MG63 (cell line): ENCODE measurements at places on chromosomes 7 and 10.

DNA sequence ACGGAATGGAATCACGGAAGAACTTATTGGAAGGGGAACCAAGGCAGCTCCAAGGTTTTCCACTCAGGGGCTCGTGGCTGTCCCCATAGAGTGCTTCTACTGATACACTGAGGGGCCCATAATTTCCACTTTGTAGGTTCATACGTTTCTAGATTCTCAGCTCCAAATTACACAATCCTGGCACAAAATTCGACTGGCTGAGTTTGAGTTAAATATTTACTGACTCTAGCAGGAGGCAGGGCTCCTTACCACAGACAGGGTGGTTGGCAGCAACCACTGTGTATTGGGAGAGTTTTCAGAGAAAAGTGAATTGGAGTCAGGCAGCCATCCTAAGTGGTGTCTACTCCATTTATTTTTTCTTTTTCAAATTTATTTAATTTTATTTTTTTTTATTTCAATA, 55.4 kb upstream of the SEC61G start:
- peak; percentile 40 for DNase-seq

GRCh38 chr10:48526011-48526821, 78.7 kb downstream of the ARHGAP22 start:
- peak; percentile 68 for DNase-seq

DNA sequence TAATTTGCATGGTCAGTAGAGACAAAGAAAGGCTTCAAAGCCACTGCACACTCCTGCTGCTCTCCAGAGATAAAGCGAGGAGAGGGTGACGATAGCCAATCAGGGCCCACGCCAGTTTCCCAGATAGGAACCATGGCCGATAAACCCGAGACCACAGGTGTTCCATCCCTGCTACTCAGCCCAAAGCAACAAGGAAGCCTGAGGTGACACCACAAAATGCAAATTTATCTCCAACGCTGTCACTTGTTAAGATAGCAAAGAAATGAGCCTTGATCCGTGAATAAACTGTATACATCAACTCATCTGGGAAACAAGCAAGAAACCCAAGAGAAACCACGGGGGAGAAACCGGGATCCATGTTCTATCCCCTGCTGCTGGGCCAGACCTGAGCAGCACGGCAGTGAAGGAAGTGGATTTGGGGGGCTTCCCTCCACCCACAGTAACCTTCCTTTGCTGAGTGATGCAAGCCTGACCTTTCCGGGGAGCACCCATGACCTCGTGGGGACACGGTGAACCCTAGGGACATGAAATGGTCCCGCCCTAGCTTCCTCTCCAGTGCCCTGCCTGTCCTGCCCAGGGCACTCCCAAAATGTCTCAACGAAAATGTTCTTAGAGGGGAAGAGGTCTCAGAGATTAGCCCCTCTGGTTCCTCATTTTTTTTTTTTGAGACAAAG, 164.6 kb downstream of the PTPRN2 start:
- DNase-seq, result no peak

DNA sequence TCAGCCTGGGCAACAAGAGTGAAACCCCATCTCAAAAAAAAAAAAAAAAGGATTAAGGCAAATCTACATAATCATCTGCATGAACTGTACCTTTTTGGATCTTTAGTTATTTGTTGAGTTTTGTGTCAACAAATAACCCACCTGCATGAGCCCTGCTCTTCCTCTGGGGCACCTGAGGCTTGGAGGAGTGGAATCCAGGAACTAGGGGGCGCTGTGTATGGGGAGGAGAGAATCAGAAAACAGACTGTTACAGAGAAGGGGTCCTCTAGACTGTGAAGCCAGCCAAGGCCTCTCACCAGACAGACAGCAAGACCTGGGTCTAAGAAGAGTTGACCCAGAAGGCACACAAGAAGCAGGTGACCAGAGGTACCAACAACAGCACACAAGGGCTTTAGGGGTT, 682.8 kb upstream of the NRP1 start:
- DNase-seq, result no peak

GRCh38 chr7:102009628-102010027, 192.2 kb downstream of the CUX1 start:
- no peak for DNase-seq

GRCh38 chr10:14403881-14404623, 73.3 kb upstream of the FRMD4A start:
- no peak for DNase-seq

GRCh38 chr7:89728481-89728880, 425.8 kb upstream of the STEAP1 start:
- no peak for DNase-seq

GRCh38 chr7:37508118-37508517, 59.5 kb upstream of the ELMO1 start:
- no peak for DNase-seq

DNA sequence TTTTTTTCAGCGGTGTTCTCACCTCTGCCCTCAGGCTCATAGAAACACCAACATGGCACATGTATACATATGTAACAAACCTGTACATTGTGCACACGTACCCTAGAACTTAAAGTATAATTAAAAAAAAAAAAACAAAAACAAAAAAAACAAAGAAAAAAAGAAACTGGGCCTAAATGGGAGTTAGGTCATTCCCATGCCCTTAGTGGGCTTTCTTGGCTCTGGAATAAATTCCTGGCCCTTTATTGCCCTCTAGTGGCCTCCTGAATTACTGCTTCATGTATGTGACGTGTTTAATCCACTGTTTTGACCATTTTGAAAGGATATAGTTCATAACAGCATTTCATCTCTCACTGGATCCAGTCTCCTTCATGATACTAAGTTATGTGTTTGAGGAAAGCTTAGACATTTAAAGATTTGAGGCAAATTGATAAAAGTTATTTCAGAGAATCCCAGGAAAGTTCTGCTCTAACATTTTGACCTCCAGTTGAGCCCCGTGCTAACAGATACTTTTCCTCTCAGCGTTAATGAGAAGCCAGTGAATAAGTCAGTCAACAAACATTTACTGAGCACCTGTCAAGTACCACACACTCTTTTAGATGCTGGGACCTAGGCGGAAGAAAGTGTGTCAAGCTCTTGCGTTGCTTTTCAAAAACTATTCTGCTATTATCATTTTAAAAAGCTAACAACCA, 54.7 kb upstream of the SYPL1 start:
- no peak for DNase-seq

DNA sequence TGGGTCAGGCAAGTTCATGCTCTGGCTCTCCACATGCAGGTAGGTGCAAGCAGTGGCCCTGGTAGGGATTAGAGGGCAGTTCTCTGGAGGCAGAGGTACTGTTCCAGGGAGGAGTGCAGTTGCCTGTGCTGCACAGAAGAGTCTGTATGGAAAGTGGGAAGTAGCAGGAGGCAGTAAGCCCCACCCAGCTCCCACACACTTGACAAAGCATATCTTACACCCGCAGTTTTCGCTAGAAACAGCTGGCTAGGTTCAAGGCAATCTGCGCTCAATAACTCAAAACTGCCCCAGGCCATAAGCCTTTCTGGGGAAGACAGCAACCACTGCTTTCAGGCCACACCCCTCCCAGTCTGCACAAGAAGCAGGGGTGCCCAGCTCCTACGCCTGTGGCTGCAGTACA, 33.1 kb upstream of the ARMC3 start:
- no peak for DNase-seq

- peak; percentile 64 for DNase-seq
Observed at GRCh38 chr7:23298141-23298881, 828 bp upstream of the MALSU1 start.

- no peak for DNase-seq
Observed at GRCh38 chr10:122505011-122505410, 43.7 kb downstream of the HTRA1 start.

- DNase-seq, result peak; percentile 71
Observed at GRCh38 chr10:102117391-102118159, 2.6 kb downstream of the LDB1 start.

DNA sequence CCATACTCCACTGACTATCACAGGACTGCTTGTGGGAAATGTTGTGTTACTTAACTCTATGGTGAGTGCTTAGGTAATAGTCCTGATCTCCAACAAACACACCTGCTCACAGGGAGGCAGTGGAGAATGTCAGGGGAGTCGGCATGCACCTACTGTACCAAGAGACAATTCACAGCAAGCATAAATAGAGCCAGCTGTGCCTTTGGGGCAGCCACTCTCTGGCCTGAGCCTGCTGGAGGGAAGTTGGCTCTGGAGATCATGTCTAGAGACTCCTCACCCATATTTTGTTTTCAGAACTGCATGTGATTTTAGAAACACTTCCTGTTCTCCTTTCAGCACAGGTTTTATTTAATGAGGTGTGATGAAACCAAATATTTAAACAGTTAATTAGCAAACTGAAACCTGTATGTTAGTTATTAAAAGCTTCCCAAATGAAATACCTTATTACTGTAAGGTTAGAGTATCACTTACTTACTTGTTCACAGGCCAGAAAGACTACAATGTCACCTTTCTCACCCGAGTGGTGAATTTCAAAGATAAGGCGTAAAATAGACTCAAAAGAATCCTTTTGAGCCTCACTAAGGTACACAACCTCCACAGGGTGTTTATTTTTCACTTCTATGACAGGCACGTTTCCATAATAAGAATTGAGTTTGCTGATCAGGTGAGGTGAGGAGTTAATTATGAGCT, 21.8 kb downstream of the DHX32 start:
- DNase-seq, result no peak

- DNase-seq, result no peak
Observed at GRCh38 chr7:41219276-41219675, 483.6 kb downstream of the INHBA start.

- no peak for DNase-seq
Observed at GRCh38 chr7:49848211-49848841, 74.9 kb downstream of the VWC2 start.

DNA sequence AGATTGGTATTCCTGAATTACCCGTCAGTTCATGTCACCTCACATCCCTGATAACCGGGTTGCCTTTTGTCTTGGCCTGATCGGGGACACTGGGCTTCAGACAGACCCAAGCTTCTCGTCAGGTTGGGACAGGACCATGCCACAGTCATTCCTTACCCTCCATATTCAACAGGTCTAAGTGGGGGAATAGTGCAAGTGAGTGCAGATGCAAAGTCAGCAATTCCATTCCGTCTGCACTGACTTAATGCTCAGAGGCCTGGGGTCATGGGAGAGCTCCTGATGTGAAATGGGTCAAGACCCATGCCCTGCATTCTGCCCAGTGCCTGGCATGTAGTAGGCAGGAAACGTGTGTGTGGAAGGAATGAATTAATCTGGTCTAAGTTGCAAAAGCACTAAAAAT, 95.4 kb upstream of the PITRM1 start:
- DNase-seq, result no peak

DNA sequence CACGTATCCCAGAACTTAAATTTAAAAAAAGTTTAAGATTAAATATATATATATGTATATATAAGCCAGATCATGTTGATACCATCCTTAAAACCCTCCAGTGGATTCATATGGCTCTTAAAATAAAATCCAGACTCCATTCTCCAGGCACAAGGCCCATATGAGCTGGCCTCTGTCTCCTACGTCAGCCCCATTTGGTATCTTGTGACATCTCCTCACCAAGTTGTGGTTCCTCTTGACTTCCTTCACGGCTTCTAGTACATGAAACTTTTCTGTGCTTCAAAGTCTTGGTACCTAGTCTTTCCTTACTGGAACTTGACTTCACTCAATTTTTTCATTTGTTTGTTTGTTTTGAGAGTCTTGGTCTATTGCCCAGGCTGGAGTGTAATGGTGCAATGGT, 61.3 kb downstream of the PRLHR start:
- DNase-seq, result no peak

- DNase-seq, result no peak
Observed at GRCh38 chr10:113856563-113856962, 2.1 kb downstream of the NHLRC2 start.

DNA sequence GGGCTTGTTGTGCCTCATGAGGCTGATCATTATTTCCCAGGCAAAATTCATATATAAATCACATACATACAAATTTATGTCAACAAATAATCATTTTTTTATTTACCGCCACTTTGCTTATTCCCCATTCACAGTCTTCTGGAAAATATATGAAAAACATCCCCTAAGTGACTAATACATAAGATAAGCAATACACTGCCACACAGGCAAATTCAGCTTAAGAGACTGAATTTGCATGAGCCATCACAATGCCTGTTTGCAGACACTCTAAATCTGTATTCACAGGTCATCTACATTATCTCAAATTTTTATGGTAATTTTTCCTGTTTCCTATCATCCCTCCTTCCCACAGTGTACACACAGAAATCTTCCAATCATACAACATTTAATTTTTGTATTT, 13.2 kb downstream of the OSBPL3 start:
- DNase-seq, result no peak

DNA sequence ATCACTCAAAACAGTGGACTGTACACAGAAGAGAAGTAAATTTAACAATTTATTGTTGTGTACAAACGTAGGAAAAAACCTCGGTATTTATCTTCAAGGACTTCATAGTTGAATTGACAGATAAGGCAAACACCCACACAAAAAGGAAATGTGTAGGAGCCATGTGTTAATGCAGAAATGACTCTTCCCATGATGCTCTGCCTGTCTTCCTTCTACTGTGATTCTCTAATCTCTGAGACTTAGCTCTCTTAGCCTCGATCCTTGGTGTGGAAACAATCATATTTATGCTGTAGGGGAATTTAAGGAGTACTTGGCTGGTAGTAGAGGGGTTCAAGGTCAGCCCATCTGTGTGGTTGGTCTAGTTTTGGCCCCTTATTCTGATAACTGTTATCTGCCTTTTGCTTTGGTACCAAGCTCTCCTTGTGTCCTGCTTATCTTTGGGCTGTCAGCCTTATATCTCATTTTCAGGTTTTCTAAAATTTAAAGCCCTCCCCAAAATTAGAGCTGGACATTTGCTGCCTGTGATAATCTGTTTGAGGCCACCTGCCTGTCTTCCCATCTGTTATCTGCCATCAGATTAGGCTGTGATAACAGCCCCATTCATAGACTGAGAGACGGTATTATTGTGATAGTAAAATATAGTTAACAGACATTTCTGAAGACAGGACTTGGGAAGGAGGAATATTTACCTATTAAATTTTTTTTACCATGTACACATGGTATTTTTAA, 81.7 kb downstream of the GPR85 start:
- no peak for DNase-seq

GRCh38 chr7:15123901-15124300, 221.3 kb upstream of the DGKB start:
- no peak for DNase-seq

- DNase-seq, result peak; percentile 46
Observed at GRCh38 chr7:151940048-151940811, 16.0 kb upstream of the GALNTL5 start.

DNA sequence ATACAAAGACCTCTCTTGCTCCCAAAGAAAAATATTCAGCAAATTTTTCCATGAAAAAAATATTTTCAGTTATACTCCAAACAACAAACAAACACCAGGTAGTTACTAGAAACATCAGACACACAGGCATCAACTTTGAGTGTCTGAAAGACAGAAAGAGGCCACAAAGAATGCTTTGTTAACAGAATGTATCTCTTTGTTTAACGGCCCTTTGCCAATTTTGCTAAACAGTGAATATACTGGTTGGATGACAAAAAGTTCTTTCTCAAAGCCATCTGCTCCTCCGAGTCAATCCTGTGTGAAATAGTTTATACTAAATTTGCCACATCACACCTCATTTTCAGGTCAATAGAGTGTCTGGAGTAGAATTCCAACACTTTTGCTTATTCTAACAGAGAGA, 216.7 kb upstream of the PHF14 start:
- DNase-seq, result no peak

GRCh38 chr7:137890449-137890921, 43.7 kb upstream of the DGKI start:
- DNase-seq, result no peak

- no peak for DNase-seq
Observed at GRCh38 chr10:29304995-29305335, 16.1 kb downstream of the LYZL1 start.
